ENCODE measurements at places on chromosomes 2 and 18.

GRCh38 chr18:26040051-26040656 is 50.3 kb downstream of the SS18 start:
- no peak for DNase-seq

GRCh38 chr2:138997856-138998517 is 217.8 kb upstream of the NXPH2 start:
- DNase-seq, result peak; percentile 79

- no peak for DNase-seq
Observed at GRCh38 chr18:36856815-36857214, 27.9 kb downstream of the KIAA1328 start.

DNA sequence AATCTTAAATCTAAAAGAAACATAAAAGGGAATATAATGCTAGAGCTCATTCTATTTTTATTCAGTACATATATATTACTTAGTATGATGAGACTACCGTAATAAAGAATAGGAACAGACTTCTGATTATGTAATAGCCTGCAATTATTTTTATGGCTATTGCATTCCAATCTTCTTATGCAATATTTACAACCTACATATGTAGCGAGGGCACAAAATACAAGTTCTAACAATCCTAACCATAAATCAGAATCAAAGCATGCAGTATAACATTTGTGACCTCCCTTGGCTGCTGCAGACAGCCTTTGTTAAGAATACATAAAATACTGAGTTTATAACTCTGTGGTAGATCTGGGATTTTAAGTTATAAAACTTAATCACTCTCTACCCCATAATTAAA is 177.6 kb downstream of the BABAM2 start:
- DNase-seq, result no peak

- DNase-seq, result no peak
Observed at GRCh38 chr18:25661831-25662230, 309.9 kb upstream of the ZNF521 start.

GRCh38 chr2:178074123-178075005 is 1.8 kb upstream of the PDE11A start:
- no peak for DNase-seq

DNA sequence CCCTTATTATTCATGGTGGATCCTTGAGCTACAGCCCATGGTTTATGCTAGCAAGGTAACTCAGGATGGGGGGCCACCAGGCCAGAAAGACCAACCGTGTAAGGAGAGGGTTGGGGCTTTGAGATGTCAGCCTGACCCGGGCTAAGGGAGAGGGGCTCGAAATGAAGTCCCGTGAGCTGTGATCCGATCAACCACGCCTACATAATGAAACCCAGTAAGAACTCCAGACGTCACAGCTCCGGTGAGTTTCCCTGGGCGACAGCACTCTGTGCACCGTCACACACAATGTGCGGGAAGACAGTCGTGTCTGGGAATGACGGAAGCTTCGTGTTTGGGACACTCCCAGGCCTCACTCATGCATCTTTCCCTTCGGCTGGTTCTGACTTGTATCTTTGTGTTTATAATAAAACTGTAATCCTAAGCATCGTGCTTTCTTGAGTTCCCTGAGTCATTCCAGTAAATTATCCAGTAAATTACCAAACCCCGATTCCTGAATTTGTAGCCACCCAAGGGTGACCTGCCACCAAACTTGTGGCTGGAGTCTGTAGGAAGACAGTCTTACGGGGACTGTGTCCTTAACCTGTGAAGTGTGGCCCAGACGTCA is 44.2 kb downstream of the CYP27C1 start:
- no peak for DNase-seq

GRCh38 chr2:34307636-34308035 is 708.5 kb upstream of the FAM98A start:
- DNase-seq, result no peak

DNA sequence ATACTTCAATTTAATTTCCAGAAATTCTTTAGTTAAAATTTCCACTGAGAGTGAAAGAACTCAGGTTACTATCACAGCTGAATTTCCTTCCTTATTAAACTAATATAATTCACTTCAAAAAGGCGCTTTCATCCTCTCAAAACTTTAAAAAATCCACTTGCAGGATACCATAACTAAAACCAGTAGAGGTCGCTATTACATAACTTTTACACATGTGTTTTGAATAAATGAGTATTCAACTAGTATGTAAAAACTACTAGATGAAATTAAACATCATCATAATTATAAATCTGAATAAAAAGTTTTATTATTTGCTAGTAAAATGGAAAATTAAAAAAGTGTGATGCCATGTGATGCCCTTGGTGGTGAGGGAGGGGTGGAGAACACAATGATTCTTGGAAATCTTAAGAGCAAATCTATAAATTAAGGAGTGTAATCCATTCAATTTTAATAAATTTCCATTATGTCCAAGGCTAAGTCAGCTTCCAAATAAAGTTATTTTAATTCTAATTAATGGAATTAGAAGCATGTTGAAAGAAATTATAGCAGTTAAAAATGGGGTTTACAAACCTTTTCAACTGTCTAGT is 61.4 kb downstream of the SOS1 start:
- no peak for DNase-seq

DNA sequence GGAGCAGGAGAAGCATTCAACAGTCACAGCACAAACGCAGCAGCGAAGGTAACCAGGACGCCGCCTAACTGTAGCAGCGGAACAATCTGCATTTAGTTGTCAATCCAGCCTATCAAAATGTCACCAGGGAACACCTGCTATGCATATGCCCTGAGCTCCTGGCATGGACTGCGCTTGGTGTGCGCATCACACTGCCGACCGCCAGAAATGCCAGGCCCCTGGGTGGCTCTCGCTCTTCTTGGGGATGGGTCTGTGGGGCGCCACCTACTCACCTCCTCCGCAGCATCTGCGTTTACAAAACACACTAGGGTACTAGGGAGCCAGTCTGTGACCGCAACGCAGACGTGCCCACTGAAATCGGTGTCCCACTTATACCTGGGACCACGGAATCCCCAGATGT is 31.7 kb downstream of the ZNF516 start:
- no peak for DNase-seq

- no peak for DNase-seq
Observed at GRCh38 chr18:63182310-63182772, 137.2 kb downstream of the BCL2 start.

DNA sequence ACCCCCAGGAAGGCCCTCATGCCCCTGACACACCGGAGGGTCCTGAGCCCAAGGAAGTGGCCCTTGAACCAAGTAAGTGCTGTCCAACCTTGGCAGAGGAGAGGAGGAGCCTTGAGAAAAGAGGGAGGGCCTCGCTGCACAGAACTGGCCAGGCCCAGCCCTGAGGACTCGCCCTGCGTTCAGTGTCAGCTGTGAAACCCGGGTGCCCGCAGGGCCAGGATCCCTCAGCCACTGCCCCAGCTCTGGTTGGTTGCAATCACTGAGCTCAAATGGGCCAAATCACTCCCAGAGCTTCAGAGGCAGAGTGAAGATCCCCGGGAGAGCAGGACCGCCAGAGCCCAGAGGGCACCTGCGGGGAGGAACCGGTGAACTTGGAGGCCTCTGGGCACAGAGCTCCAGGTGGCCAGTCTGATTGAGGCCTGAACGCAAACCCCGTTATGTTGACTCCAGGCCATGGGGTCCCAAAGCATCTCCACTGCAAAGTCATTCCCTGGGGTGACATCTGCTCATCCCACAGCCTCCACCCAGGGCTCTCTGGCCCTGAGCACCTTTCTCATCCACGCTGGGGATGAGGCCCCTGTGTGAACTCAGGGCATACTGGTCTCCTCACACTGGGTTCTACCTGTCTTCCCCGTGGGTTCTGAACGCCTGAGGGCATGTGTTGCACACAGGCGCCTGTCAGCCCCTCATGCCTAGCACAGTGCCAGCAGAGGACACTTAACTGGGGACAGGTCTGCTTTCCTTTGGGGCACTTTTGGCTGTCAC is 11.9 kb downstream of the GBX2 start:
- DNase-seq, result no peak

DNA sequence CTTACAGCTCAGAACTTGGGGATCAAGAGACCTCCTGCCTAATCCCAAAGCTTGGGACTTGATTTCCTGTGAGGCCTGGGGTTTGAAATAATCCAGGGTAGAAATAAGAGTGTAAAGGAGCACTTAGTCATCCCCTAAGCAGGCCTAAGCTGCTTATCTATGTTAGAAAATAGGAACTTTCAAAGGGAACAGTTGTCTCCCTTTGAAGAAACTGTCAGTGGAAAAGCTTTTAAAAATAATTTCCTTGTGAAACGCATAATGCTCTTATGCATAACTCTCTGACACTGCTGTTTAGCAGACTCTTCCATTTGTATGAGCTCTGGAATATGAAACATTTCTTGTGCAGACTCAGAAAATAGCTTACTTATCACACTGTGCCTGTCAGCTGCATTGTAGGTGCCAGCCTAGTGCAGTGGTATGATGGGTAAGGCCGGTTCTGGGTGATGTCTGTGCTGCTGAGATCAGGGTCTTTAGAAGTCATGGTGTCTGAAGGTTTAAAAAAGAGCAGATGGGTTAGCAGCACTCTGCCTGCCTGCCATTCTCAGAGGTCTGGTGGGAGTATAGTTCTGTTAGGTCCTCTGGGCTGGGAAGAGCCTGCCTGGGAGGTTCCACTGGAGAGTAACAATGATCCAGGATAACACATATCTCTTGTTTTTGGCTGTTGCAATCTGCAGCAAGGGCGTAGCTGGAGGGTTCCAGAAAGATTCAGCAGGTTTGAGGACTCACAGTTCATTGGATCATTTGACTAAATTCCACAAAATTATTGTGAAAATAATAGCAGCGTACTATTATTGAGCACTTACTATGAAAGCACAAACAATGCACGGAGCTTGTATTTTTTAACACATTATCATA is 283.2 kb upstream of the MEX3C start:
- DNase-seq, result no peak

- no peak for DNase-seq
Observed at GRCh38 chr2:233223059-233223894, 28.2 kb upstream of the ATG16L1 start.

GRCh38 chr2:70360661-70361270 is 58.9 kb upstream of the FAM136A start:
- no peak for DNase-seq

DNA sequence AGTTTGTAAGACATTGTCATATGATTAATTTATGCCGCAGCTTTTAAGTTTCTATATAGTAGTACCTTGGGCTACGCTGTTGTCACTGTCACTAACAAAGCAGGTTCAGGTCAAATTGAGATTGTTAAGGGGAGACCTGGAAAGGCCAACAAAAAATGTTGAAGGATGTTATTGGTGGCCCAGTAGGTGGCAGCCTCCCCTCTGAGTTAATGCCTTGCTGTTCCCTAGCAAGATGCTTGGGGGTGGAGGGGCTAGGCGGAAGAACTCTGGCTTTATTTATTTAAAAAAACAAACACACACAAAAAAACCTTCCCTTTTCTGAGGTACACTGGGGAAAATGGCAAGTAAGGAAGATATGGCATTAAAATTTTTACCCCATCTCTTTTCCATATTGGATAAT is 128.3 kb upstream of the ATP5MC3 start:
- DNase-seq, result no peak

- no peak for DNase-seq
Observed at GRCh38 chr18:11981192-11981542, at the start of gene IMPA2. IMPA2 (plus strand) TSS chr18:11981507; CDS start chr18:11981670, 163 bp downstream.

DNA sequence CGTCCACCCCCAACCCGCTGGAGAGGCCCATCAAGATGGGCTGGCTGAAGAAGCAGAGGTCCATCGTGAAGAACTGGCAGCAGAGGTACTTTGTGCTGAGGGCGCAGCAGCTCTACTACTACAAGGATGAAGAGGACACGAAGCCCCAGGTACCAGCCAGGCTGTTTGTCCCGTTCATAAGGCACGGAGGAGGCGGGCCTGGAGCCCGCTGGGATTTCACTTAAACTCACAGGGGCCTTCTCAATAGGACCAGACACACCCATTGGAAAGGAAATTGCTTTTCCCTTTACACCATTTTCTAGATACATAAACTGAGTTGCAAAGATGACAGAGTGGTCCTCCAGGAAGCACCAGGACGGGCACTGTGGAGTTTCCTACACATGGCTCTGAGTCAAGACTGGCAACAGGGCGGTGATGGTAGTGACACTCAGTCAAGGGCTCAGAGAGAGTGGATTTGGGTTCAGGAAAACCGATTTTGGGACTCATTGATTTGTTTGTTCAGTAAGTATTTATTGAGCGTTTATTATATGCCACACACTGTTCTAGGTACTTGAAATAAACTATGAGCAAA is 40.7 kb downstream of the ARHGAP25 start:
- DNase-seq, result no peak

DNA sequence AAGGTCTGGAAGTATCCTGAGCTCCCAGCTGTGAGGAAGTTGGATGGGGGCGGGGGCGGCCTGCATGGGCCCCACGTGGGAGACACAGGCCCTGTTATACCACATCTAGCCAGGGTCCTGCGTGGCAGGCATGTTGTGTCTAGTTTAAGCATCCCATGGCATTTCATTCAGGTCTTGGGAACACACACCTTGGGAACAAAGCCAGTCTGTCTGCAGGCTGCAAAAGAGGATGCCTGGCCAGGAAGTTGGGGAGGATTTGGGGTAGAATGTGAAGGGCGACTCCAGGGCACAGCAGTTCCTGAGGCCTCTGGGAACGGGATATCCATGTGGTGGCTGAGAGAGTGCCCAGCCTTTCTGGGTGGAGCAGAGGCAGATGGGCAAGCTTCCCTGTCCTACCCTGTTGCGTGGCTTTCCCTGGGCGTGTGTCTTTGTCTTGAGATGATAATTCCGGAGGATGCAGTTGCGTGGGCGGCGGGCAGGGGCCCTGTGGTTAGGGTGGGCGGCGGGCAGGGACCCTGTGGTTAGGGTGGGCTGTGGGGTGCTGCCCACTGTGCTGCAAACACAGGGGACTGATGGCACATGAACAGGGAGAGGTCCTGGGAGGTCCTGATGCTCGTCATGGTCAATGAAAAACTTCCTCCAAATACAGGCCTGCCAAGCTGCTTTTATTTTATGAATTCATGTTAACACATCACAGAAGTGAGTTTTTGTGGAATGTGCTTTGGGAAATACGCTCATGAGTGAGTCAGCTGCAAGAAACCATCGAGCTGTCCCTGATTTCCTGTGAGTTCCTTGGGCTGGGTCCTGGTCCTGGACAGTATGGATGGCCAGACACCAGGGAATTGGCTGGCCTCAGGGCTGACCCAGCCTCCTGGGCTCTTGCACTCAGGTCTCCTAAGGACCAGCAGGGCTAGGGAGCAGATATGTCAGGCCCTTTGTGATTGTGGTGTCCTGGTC is 90.0 kb upstream of the HS6ST1 start:
- DNase-seq, result no peak

GRCh38 chr2:43402452-43402937 is 176.1 kb upstream of the ZFP36L2 start:
- no peak for DNase-seq

DNA sequence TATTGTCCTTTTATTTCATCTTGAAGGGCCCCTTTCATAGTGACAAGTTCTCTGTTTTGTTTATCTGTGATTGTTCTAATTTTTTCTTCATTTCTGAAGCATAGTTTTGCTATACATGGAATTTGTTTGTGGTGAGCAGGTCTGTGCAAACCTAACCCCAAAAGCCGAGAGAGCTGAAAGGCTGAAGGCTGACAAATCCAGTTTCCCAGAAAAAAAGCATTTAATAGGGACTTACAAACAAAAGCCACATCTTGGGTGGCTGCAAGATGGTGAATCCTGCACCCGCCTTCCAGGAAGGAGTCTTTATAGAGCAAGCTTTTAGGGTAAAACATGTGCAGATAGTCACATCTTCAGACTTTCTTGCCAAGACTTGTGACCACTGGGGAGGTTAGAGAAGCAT is 473.4 kb upstream of the TRIB2 start:
- DNase-seq, result no peak

GRCh38 chr2:199148076-199148845 is 309.5 kb downstream of the SATB2 start:
- peak; percentile 83 for DNase-seq
